Lower lobe of right lung (tissue), 2 donors: ENCODE measurements at places on chromosomes 7 and 10. TPM values are rescaled to one million over a fixed set of nuclear protein-coding genes. Genes with fewer than 3 reads are reported as not detected.
A peak's percentile ranks its signal among the peaks of the same experiment; 100 is the strongest.

Gene SLC35G1
- 3.6 TPM for total RNA-seq

GRCh38 chr7:158842486-158842885, 13.2 kb upstream of the ESYT2 start:
- no peak overlapping the region for H3K4me3 ChIP-seq
- H3K4me1 ChIP-seq = peaks cover under 1% of the 10 kb centered on the region
- H3K36me3 ChIP-seq = no peaks in the 10 kb centered on the region
- no peak for DNase-seq

Gene PON3
- total RNA-seq = 25.6 TPM

- no peak overlapping the region for H3K4me3 ChIP-seq
- no peak for DNase-seq
- no peaks in the 10 kb centered on the region for H3K27me3 ChIP-seq
Measured at GRCh38 chr7:5406957-5407945, 16.4 kb downstream of the TNRC18 start.

DNA sequence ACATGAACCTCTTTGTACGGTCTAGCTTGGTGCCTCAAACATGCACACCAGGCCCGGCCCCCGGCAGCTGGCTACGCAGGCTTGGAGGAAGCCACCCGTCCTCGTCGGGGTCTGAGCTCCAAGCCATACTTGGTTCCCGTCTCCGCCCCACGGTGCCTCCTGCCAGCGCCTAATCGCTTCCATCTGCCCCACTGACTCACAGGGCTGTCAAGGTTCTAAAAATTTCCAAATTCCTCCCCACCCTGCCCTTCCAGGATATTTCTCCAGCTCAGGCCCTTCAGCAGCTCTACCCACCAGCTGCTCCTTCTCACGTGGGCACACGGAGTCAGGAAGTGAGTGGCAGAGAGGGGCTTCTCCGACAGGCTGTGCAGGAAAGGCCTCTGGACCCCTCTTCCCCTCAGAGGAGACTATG, 38.8 kb downstream of the TMEM270 start:
- no peak for DNase-seq
- H3K27ac ChIP-seq = peak overlapping the region; percentile 46
- no peaks in the 10 kb centered on the region for H3K36me3 ChIP-seq
- peaks cover 8% of the 10 kb centered on the region for H3K4me1 ChIP-seq

DNA sequence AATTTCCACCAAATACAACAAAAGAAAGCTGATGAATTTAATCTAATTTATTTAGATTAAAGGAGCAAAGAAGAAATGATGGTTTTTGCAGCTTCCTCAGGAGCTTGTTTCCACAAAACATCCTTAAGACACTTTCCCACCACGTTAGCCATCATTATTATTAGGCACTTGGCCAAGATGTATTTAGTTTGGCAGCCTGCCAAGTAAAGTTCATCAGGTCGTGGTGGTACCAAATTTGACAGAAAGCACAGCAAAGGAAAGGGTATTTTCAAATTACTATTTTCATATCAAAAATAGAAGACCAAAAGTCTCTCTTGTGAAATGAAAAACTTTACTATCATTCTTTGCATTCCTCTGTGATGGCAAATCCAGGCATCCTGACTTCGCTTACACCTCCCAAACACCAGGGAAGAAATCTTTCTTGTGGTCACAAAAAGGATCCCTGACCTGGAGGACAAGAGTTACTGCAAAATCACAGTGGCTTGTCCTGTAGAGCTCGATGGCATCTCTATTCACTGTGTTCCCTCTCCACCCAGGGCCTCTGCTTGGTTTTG, 123.1 kb upstream of the INHBA start:
- H3K27ac ChIP-seq = no peak overlapping the region
- no peaks in the 10 kb centered on the region for H3K4me1 ChIP-seq
- no peaks in the 10 kb centered on the region for H3K27me3 ChIP-seq
- no peak overlapping the region for H3K4me3 ChIP-seq
- H3K36me3 ChIP-seq = no peaks in the 10 kb centered on the region
- DNase-seq = no peak

DNA sequence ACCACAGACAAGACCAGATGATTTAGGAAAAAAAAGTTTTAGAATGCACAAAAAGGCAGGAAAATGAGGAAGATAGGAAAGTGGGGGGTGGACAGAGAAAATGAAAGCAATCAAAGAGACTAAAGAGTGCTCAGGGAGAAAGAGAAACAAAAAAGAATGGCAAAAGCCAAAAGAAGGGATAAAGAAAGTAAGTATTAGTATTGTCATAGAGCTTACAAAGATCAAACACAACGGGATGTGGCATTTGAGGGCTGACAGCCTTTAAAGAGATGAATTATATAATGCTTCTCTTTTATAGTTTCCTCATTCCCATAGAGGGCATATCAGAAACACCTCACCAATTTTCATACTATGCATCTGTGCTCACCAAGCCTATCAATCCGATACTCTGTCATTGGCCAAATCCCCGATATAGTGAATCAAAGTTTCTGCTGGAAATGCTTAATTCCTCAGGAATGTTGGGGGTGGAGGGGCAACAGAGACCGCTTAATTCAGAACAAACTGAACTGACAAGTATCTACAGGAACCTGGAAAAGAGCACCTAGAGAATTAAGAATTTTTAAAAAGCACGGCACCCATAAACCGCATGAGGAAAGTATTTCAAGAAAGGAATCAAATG, 2.7 kb downstream of the COG5 start:
- H3K4me1 ChIP-seq = peaks cover 49% of the 10 kb centered on the region
- H3K4me3 ChIP-seq = no peak overlapping the region
- no peak for DNase-seq
- H3K27ac ChIP-seq = no peak overlapping the region

DNA sequence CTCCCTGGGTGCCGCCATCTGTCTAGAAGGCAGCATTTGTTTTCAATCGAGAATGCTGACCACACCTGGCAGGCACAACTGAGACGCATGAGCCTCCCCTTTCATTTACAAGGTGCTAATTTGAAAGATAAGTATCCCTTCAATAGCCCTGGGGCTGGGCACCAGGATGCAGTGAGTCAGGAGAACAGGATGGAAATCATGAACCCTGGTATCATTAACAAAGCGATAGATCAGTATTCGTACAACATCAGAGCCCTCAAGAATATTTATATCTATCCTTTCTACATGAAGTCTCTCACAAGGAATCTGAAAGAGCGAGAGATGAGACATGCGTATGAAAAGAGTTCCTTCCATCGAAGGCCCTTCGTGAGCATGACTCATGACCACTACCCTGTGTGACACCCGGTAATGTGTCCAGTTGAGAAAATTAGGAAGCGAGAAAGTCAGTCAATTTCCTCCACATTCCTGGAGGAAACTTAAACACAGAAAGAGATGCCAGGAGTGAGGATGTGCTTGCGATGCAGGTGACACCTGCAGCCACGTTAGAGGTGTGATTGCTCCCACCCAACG, 123.1 kb upstream of the PITRM1 start:
- no peak overlapping the region for H3K4me3 ChIP-seq
- no peak for DNase-seq
- H3K4me1 ChIP-seq = no peaks in the 10 kb centered on the region
- no peak overlapping the region for H3K27ac ChIP-seq

- DNase-seq = peak; percentile 92
- H3K27ac ChIP-seq = no peak overlapping the region
- H3K27me3 ChIP-seq = no peaks in the 10 kb centered on the region
- H3K36me3 ChIP-seq = peaks cover 68% of the 10 kb centered on the region
- H3K4me1 ChIP-seq = peaks cover 4% of the 10 kb centered on the region
- no peak overlapping the region for H3K4me3 ChIP-seq
Measured at GRCh38 chr7:157253850-157254249, 83.0 kb upstream of the DNAJB6 start.

DNA sequence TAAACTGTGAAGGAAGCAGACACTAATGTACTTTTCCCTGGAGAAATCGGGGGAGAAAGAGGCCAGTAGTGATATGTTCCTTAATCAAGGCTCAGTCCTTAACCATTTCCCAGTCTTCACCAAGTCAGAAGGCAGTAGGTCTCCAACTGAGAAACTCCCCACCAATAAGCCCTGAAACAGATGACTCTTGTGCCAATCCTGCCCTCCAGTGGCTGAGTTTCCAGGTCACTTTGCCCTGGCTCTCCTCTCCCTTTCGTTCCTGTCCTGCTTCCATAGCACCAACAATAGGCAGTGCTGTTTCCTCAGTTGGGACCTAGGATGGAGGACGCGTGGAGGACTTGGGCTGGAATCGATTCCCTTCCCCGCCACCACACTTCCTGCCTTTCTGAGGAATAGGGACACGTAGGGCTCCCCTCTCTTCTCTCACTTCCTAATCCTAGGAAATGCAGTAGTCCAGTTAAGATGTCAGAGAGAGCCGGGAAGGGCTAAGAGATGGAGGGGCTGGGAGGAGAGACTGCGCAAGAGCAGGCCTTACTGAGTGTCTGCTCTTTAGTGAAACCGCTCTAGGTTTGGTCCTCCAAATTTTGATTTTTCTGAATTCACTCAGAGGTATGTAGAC, 23.4 kb downstream of the ATOH7 start:
- no peaks in the 10 kb centered on the region for H3K36me3 ChIP-seq
- no peaks in the 10 kb centered on the region for H3K4me1 ChIP-seq
- no peak for DNase-seq
- H3K27me3 ChIP-seq = no peaks in the 10 kb centered on the region
- no peak overlapping the region for H3K4me3 ChIP-seq

DNA sequence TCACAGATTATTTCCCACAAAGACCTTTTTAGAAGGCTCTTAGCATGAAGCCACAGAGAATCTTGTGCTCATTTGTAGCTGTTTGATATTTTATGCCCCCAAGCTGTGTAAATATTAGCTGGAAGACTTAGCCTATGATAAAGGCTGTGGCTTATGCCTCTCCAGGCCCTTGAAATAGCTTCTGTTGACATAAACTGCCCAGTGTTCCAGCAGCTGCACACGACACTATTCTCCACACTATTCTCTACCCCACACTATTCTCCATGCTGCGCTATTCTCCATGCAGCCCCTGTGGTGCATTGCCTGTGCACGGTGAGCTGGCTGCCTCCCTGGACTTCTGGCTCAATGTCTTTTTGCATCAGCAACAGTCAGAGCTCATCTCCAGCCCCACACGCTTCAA, 13.1 kb downstream of the DDC start:
- H3K4me1 ChIP-seq = peaks cover 5% of the 10 kb centered on the region
- peaks cover 5% of the 10 kb centered on the region for H3K27me3 ChIP-seq
- no peak for DNase-seq
- H3K36me3 ChIP-seq = no peaks in the 10 kb centered on the region
- no peak overlapping the region for H3K4me3 ChIP-seq

GRCh38 chr7:19051767-19052375, 65.6 kb downstream of the TWIST1 start:
- no peaks in the 10 kb centered on the region for H3K36me3 ChIP-seq
- no peaks in the 10 kb centered on the region for H3K4me1 ChIP-seq
- no peak for DNase-seq
- no peaks in the 10 kb centered on the region for H3K27me3 ChIP-seq
- H3K4me3 ChIP-seq = no peak overlapping the region

Gene PLEKHS1
- 7.0 TPM for total RNA-seq

DNA sequence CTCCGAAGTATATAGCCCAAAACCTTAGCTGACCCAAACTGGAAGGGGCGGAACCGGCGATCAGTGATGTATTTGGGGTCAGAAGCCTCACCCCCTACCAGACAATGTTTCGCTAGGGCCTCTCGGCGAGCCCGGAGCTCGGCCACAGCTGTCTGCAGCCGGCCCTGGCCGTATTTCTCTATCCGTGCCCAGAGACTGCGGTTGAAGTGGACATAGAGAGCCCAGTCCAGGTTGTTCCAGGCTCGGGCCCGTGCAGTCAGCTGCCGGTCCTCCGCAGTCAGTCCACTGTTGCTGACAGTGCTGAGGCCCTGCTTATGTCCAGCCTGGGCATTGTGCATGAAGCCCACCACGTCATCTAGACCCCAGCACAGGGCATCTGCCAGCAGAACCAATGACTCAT, 1.5 kb upstream of the TRAPPC14 start:
- no peak overlapping the region for H3K27ac ChIP-seq

DNA sequence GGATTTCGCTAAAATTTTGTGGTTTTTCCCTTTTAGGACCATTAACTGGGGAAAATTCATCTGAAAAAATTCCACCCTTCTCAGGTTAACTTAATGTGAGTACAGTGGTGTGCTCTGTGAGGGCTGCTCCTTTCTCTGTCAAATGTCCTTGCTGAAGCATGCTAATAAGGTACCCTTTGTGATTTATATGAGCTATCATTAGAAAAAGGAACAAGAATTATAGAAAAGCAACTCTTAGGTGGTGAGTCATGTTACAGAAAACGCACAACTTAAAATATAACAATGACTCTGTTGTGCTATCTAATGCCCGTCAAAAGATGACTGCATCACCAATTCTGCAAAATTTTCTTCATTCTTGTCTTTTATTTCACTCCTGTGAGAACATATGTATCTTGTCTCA, 162.0 kb upstream of the MAGI2 start:
- H3K27me3 ChIP-seq = no peaks in the 10 kb centered on the region
- no peaks in the 10 kb centered on the region for H3K36me3 ChIP-seq
- no peaks in the 10 kb centered on the region for H3K4me1 ChIP-seq
- no peak overlapping the region for H3K4me3 ChIP-seq
- DNase-seq = no peak
- no peak overlapping the region for H3K27ac ChIP-seq

- no peak for DNase-seq
- peak overlapping the region; percentile 76 for H3K27ac ChIP-seq
- no peaks in the 10 kb centered on the region for H3K27me3 ChIP-seq
- H3K4me3 ChIP-seq = no peak overlapping the region
- peaks cover 43% of the 10 kb centered on the region for H3K4me1 ChIP-seq
Measured at GRCh38 chr10:127978481-127978880, 71.6 kb downstream of the PTPRE start.

DNA sequence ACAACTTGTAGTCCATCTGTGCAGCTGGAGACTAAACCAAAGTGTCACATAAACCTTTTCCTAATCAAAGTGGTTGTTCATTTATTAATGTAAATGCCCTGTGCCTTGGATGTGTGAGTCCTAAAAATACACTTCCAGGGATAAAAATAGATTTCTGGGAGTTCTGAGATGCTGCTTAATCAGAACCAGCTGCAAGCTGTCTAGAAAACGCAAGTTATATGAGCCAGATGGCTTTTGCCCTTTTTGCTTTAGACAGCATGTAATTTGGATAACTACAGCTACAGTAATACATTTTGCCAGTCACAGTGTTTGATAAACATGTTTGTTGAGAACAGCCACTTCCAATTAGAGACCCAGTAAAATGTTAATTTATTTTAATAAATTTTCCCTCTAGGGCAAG, 185.1 kb upstream of the PRPS1L1 start:
- H3K4me1 ChIP-seq = peaks cover 8% of the 10 kb centered on the region
- H3K27me3 ChIP-seq = no peaks in the 10 kb centered on the region
- H3K4me3 ChIP-seq = no peak overlapping the region
- DNase-seq = no peak
- no peak overlapping the region for H3K27ac ChIP-seq
- H3K36me3 ChIP-seq = no peaks in the 10 kb centered on the region

GRCh38 chr10:9342885-9343570, 1288.5 kb downstream of the GATA3 start:
- no peaks in the 10 kb centered on the region for H3K36me3 ChIP-seq
- no peaks in the 10 kb centered on the region for H3K27me3 ChIP-seq
- no peaks in the 10 kb centered on the region for H3K4me1 ChIP-seq
- DNase-seq = no peak
- H3K27ac ChIP-seq = no peak overlapping the region

Gene PRSS37
- total RNA-seq = not detected
